ENCODE measurements at places on chromosomes 5 and 9.

- DNase-seq, result peak; percentile 57
Measured at GRCh38 chr9:83620841-83621636, 1.9 kb upstream of the IDNK start.

- DNase-seq, result no peak
Measured at GRCh38 chr5:101663543-101663942, 632.5 kb downstream of the SLCO4C1 start.

DNA sequence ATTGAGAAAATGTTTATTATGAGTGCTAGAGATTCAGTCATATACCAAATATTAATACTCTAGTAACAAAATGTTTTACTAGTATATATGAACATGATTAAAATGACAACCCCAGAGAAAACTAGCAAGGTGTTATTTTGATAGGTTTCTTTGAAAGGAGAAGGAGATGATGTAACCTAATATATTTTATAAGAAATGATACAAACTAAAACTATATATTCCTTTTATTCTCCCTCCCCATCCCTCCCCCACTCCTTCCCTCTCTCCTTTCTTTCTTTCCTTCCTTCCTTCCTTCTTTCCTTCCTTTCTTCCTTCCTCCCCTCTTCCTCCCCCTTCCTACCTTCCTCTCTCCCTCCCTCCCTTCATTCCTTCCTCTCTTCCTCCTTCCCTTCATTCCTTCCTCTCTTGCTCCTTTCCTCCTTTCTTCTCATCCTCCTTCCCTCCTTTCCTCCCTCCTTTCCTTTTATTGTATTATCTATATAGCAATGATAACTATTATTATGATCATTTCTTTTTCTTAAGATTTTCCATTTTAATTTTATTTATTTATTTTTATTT lies 215.3 kb upstream of the MEF2C start:
- no peak for DNase-seq

DNA sequence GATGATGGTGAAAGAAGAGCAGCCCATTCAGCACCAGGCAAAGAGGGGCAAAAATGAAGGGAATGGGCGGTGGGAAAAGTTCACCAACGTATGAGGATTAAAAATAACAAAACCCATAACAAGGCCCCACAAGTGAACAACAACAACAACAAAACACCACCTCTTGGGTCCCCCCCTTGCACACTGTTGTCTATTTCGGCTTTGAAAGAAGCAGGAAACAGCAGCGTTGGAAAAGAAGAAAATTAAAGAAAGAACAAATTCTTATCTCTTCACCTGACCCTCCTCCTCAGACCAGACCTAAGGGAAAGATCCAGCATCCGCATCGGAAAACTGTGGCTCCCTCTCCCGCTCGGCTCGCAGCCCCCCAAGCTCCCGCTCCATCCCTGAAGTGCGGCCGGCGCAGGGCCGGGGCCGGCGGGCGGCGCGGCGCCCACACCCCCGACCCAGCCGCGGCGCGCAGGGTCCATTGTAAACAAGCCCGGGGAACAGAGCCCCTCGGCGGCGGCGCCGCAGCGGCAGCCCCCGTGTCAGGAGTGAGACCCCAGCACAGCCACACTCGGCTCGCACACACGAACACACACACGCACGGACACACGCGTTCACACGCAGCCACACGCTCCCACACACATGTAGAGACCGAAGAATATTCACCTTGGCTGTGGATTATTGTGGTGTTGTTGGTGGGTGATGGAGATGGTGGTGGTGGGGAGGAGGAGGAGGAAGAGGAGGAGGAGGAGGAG lies 535 bp downstream of the RFX3 start:
- no peak for DNase-seq

DNA sequence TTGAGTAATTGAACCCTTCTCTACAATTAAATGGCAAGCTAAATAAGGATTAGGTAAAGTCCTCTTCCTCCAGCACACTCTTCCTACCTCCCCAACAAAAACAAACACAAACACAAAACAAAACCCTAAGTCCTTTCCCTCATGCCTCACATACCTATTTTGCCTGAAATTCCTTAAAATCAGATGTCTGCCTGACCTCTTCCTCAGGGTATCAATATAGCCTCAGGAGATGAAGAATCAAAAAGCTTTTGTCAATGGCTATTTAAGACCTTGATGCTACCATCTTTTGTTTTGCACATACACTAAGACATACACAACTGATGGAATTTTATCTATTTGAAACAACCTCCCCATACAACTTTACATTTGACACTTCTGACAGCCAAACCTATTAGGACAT lies 75.1 kb downstream of the TUSC1 start:
- no peak for DNase-seq

- no peak for DNase-seq
Measured at GRCh38 chr5:154767576-154767975, 12.4 kb downstream of the LARP1 start.

GRCh38 chr5:33049842-33050241 lies 338.7 kb downstream of the NPR3 start:
- peak; percentile 76 for DNase-seq

DNA sequence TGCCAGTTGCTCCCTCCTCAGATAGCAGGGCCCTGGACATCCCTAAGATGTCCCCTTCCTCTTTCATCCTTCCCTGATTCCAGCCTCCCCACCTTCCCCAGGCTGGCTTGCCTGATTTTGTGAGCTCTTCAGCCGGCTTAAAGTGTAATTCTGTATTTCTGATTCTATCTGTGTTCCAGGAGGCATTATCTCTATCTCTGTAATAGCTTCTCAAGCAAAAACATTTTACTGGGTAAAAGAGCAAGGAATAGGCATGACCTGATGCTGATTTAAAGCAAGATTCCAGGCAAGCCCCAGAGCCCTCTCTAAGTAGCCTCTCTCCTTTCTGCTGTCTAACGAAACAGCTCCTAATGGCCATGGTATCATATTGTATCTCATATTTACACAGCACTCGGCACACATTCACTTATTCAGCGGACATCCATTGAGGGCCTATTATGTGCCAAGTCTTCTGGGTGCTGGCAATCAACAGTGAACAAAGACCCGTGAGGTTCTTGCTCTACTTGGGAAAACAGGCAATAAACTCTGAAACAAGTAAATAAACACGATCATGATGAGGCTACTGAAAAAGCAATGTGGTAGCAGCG lies 100.9 kb upstream of the MSX2 start:
- no peak for DNase-seq

GRCh38 chr9:116151966-116152381 lies 1.6 kb upstream of the PAPPA start:
- DNase-seq, result peak; percentile 46

DNA sequence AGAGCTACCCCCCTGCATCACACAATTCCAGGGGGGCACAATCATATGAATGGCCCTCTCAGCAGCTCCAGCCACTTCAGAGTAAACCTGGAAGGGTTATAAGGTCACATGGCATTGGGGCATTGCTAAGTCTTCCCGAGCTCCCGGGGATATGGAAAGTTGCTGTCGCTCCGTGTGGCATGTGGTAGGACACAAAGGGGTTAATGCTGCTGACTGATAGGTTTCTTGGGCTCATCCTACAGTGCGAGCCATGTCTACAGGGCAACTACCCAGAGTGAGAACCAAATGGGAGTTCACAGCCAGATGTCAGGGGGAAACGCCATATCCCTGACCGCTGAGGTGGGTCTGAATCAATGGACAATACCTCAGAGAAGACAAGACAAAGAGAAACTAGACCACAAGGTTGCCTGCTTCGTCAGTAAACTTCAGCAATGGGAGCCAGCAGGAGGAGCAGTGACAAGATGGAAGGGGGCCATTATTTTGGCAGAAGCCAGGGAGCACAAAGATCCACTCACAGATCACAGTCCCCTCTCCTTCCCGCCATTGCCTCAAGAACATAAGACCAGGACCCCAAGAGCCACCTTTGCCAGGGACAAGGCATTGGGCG lies 52.4 kb upstream of the SHISAL2B start:
- peak; percentile 5 for DNase-seq

DNA sequence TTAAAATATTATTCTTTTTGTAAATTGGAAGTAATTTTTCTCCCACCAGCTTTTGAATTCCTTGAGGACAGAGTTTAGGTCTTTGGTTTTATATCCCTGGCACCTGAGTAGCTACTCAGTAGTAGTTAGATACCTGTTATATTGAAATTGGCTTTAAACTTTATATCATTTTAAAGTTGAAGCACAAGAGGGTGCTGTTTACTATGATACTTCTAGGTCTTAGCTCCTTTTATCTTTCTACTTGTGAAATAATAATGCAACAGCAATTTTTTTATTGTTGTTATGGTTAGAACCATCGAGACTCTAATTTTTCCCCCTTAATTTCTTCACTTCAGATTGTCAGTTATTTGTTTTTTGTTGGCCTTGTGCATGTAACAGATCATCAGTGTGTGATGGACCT lies 46.3 kb downstream of the AP3S1 start:
- peak; percentile 26 for DNase-seq
